ENCODE measurements at places on chromosomes 3 and 15. TPM values are rescaled to one million over a fixed set of nuclear protein-coding genes. Genes with fewer than 3 reads are reported as not detected.

DNA sequence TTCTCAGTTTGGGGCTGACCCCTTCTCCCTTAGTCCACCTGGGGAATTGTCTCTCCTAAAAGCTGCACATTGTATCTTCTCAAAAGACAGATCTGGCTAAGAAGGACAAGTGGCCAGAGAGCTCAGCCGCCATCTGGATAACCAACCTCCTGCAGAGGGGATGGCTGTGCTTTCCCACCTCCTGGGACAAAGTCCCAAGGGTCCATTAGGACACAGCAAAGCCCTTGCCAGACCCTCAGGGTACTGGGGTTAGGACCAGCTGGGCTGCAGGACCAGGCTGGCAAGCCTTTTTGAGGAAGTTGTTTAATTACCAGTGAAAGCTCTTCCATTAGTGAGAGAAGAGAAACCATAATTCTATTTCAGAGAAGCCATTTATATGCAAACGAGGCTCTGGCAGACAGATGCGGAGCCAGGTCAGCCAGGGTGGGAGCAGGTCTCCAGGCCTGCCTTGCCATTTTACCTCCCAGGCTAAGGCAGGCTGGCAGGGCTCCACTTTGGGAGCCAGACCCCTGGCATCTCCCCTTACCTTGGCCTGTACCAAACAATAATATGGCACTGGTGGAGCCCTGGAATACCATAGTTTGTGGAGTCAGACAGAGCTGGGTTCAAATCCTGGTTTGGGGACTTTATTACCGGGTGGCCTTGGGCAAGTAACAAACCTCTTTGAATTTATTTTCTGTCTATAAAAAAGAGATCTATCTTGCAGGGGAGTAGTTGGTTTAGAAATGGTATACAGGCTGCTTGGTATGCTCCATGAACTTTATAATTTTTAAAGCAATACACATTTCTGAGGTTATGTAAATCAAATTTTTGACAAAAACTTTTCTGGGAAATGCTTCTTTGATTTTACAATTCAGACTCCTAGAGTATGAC lies 17.9 kb downstream of the SHF start:
- DNase-seq = no peak
- H3K36me3 ChIP-seq = no peaks in the 10 kb centered on the region
- no peak overlapping the region for H3K4me3 ChIP-seq
- H3K4me1 ChIP-seq = peaks cover 6% of the 10 kb centered on the region
- H3K27ac ChIP-seq = no peak overlapping the region
- H3K27me3 ChIP-seq = no peaks in the 10 kb centered on the region

DNA sequence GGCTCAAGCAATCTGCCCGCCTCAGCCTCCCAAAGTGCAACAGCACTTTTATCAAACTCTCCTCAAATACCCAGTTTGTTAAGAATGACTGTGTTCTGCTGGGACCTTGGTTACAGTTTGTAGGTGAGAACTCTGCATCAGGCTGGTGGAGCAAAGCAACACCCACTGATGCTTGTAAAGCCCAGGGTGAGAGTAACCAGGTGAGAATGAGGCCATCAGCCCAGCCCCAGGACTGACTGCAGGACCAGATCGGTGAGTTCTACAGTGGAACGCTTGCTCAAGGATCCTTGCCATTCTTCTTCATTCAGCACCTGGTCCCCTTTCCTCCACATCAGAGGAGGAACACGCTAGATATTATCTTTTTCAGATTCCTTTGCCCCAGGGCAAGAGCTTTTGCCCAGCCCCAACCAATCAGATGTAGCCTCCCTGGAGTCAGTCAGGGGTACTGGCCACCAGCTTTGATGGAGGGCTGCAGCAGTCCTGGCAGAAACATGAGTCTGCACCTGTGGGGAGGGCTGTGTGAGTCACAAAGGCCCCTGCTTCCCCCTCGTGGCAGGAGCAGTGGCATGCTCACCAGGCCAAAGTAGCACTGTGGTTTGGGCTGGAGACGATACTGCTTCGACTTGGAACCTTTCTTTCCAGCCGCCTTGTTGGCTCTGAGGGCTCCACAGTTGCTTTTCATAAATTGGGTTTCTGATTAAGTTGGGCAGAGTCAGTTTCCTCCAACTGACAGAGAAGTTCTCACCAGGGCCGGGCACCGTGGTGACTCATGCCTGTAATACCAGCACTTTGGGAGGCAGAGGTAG lies 3.5 kb upstream of the SHISA5 start:
- H3K27me3 ChIP-seq = no peaks in the 10 kb centered on the region
- no peak overlapping the region for H3K4me3 ChIP-seq
- peak overlapping the region; percentile 48 for H3K27ac ChIP-seq
- DNase-seq = peak; percentile 85
- H3K36me3 ChIP-seq = no peaks in the 10 kb centered on the region

Gene GOLGA6D
- polyA plus RNA-seq = not detected

Gene SLC51A
- not detected for polyA plus RNA-seq

Gene ANAPC13
- polyA plus RNA-seq = 34.8 TPM

Gene RPS17
- 4,320 TPM for polyA plus RNA-seq

DNA sequence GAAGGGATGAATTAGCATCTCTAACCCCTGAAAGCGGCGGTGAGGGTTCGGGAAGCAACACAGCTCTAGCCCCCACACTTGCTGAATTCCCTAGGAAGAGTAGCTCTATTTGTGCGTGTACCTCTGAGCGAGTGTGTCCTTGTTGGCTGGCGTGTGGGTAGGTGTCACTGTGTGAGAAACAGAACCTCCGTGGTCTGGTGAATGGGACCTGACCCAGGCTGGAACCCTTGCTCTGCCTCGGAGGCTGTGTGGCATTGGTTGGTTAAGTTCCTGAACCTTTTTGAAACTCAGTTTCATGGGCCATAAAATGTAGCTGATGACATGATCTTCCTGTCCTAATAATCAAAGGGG lies 414 bp upstream of the TMEM115 start:
- H3K27me3 ChIP-seq = no peaks in the 10 kb centered on the region
- no peak overlapping the region for H3K27ac ChIP-seq
- H3K4me3 ChIP-seq = peak overlapping the region; percentile 78
- DNase-seq = no peak
- peaks cover 28% of the 10 kb centered on the region for H3K4me1 ChIP-seq

- no peaks in the 10 kb centered on the region for H3K4me1 ChIP-seq
- no peak overlapping the region for H3K27ac ChIP-seq
- DNase-seq = no peak
- H3K36me3 ChIP-seq = no peaks in the 10 kb centered on the region
- no peaks in the 10 kb centered on the region for H3K27me3 ChIP-seq
- H3K4me3 ChIP-seq = no peak overlapping the region
These were observed 781.2 kb upstream of the GRM7 start for GRCh38 chr3:6079561-6080179.

Gene TMEM39A
- 29.3 TPM for polyA plus RNA-seq

DNA sequence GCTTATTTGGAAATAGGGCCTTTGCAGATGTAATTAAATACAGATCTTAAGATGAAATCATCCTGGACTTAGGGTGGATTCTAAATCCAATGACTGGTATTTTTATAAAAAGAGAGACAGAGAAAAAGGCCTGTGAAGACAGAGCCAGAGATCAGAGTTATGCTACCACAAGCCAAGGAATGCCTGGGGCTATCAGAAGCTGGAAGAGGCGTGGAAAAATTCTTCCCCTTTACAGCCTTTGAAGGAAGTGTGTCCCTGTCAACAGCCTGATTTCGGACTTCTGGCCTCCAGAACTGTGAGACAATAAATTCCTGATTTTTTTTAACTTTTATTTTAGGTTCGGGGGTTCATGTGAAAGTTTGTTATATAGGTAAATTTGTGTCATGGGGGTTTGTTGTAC lies 154.1 kb upstream of the CADPS start:
- H3K36me3 ChIP-seq = no peaks in the 10 kb centered on the region
- no peak overlapping the region for H3K27ac ChIP-seq
- no peaks in the 10 kb centered on the region for H3K4me1 ChIP-seq
- no peak overlapping the region for H3K4me3 ChIP-seq
- H3K27me3 ChIP-seq = no peaks in the 10 kb centered on the region

Data from keratinocyte (primary cell).